ENCODE measurements at places on chromosomes 6 and 20.

- DNase-seq = no peak
Measured at GRCh38 chr20:50153153-50153499, 397 bp downstream of the PEDS1 start.

DNA sequence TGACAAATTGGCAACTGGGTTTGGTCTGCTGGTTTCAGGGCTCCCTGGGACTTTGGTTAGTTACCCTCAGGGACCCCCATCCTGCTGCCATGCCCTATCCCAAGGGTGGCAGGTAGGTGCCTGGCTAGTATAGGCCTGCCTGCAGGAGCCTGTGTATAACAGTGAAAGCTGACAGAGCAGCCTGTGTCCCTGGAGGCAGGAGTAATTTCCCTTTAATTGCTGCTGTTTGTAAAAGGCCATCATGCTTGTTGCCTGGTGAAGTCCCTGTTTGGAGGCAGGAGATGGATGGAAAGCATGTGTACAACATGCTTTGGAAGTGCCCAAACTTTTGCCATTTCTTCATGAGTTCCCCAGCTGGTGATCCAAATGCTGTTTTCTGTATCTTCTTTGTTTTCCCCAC lies 30.1 kb downstream of the CMTR1 start:
- no peak for DNase-seq

DNA sequence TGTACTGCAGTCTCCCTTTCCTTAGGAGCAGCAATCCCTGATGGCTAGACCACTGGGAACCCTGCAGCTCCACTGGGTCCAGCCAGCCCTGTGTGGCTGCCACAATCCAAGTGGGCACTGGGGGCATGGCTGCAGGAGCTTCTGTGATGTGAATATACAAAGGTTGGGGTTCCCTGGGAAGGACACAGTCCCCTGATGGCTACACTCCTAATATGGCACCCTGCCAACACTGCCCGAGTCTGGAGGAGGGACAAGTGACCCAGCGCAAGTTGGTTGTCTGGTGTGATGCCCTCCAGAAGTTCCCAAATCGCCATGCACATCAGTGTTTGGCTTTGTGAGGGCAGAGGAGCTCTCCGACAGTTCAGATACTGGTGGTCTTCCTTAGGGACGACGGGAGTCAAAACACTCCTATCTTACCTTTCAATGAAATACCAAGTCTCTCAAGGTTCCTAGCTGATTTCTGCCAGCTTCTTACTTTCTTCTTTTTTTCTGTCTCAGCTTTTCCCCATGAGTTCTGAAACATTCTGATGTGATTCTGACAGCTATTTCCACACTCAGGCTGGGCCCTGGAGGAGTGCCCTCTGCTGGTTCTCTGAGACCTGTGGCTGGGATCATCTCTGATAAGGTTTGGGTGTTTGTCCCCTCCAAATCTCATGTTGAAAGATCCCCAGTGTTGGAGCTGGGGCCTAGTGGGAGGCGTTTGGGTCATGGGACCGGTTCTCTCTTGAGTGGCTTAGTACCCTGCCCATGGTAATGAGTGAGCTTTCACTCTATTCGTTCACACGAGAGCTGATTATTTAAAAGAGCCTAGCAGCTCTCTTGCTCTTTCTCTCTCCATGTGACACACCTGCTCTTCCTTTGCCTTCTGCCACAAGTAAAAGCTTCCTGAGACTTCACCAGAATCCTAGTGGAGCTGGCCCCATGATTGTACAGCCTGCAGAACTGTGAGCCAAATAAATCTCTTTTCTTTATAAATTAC lies 15.5 kb upstream of the ZFP57 start:
- no peak for DNase-seq

DNA sequence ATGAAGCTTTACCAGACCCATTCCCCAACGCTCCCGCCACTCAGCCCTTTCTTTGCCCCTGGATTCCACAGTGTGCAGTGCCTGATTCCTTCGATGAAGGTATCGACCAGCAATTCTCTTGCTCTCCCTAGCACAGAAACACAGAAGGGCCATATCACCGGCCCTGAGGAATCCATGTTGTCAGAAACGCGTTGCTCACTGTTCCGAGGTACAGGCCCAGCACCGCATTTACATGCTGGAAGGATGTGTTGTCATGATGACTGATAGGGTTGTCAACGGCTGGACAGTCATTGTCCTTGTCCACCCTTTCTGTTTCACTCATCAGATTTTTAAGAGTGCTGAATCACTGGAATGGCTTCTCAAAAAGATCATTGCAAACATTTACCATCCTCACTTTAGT lies 57.2 kb upstream of the GPR6 start:
- DNase-seq = no peak

DNA sequence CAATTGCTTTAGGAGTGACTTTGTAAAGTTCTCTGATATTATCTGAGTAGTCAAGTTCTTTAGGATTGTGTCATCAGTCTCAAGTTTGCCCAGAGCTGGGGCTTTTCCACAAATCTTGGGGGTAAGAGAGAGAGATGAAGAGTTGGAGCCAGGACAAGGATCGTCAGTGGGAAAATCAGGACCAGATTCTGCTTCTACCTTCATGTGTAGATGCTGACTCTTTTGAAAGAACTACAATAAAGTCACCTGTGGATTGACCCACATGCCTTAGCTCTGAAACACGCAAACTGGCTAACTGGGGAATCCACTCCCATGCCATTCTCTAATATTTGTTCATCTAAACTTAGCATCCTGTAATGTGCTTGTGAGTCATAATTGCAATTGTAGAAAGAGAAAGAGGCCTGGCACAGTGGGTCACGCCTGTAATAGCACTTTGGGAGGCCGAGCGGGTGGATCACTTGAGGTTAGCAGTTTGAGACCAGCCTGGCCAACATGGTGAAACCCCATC lies 15.6 kb upstream of the BICRAL start:
- DNase-seq = no peak

DNA sequence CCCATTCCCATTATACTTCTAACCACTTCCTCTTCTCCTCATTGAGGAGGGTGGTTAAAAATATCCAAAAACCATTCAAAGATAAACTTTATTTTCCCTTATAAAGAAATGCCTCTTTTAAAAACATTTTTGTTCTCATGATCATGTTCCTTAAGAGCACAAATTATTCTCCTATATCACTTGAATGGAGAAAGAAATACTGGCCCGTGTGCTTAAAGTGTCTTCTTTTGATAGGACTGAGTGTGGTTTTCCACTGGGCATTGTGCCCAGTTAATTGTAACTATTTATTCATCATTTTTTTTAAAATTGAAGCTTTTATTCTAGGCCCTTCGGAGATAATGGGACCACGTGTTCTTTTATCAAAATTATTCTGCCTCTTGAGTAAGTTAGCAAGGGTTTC lies 871.5 kb downstream of the QKI start:
- no peak for DNase-seq

DNA sequence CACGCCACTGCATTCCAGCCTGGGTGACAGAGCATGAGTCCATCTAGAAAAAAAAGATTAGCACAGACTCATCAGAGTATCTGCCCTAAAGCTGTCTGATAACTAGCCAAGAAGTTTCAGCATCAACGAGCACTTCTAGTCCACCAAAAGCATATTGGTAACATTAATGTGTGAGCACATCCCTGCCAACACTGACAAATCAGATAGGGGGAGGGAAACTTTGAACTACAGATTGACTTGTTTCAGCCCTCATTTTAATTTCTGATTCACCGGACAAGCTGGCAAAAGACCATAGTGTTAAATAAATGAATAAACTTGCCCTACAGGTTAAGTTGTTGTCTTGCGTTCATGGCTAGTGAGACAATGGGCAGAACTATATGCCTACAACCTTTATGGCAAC lies 7.7 kb upstream of the SEC63 start:
- no peak for DNase-seq

DNA sequence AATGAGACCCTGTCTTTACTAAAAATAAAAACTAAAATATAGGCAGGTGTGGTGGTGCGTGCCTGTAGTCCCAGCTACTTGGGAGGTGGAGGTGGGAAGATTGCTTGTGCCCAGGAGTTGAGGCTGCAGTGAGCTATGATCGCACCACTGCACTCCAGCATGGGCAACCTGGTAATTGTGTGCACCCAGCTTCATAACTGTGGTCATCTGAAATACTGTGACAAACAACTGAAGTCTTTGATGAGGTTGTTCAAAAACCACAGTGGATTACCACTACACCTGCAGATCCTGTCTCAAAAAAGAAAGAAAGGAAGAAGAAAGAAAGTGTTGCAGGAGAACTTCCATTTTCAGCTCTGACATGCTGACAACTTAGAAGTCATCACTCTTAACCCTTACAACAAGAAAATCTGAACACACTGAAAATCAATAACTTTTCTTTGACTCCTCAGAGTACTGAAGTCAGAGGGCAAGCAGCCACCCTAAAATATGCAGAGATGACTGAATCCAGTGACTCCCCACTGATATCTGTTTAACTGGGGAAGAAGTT lies 13.8 kb upstream of the ZBP1 start:
- DNase-seq = peak; percentile 51

GRCh38 chr20:44196271-44196670 lies 9.3 kb upstream of the JPH2 start:
- no peak for DNase-seq

DNA sequence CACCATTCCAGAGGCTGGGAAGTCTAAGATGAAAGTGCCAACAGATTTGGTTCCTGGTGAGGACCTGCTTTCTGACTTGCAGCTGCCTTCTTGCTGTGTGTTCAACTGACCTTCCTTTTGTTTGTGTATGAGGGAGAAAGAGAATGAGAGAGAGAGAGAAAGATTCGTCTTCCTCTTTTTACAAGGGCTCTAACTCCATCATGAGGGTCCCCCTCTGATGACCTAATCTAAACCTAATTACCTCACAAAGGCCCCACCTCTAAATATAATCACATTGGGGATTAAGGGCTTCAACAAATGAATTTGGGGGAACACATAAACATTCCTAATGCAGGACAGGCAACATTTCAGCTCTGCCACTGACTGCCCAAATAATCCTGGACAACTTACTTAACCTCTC lies 130.7 kb downstream of the PLCB1 start:
- DNase-seq = no peak

DNA sequence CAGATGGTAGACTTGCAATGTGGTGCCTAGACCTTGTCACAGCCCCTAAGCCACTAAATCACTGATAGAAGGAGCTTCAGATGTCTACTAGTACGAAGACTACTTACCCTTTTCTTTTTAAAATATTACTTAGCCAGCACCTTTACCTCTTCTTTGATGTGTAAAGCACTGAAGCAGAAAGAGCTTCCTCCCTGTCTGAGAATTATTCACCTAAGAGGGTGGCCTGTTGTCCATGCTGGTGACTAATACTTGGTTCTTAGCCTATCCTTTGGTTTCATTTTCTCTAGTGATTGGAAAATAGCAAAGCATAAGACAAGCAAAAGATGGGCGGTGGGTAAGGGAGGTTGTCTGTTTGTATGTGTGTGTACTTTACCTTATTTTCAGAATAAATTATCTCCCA lies 794.6 kb downstream of the TFAP2A start:
- DNase-seq = no peak

DNA sequence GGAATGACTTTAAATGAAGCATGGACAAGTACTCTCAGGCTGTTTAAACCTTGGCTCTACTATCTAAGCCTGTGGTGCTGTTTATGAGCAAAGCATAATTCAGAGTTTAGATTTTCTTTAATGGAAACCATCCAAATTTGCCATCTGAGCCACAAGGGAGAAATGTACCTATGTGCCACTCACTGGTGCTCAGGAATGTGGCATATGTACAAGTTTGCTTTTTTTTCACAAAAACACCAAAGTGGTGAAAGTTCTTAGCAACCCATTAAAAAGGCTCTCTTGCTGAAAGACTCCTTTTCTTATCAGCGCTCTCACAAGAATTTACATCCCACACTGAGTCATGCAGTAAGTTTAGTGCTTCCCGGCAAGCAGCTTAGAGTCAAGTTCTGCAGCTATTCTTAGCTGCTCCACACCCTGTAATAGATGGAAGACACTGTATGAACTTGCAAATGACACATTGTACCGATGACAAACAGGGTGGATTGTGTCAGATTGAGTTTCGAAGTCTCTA lies 57.3 kb upstream of the MLIP start:
- no peak for DNase-seq

DNA sequence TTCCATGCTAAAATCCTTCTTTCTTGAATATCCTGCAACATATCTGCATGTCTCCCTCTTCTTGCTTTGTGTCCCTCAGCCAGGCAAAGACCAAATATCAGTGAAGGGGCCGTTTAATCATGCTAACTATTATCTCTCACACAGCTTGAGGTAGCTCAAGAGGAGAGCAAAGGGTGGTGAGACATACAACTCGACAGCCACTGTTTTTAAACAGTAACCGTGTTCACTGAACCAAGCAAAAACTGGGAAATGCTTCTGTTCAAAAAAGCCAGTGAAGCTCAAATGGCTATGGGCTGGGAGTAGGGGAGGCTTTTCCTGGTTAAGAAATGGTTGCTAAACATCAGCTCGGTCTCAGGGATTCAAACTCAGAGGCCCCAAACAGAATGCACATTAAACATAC lies 83.4 kb downstream of the MAP7 start:
- DNase-seq = no peak

DNA sequence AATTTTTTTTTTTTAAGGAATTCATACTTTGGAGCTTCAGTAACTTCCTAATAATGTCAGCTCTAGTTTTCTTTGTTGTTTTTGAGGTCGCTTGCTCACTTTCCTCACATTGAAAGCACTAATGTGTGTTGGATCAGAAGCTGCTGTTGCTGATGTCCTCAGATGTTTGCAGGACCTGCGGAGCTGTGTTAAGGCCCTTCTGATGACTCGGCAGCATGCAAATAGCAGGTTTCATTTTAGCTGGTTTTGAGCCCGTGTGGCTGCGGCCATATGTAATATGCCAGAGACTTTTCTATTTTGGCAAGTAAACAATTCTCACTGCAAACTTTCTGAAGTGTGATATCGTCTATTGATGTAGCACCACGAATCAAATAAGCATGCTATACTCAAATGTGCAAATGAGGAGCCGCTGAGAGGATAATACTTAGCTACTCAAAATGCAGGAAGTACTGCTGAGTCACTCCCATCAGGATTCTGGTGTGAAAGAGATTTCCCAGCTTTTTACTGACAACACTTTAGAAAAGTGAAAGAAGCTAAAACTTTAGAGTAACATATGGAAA lies 187.8 kb downstream of the SASH1 start:
- no peak for DNase-seq

DNA sequence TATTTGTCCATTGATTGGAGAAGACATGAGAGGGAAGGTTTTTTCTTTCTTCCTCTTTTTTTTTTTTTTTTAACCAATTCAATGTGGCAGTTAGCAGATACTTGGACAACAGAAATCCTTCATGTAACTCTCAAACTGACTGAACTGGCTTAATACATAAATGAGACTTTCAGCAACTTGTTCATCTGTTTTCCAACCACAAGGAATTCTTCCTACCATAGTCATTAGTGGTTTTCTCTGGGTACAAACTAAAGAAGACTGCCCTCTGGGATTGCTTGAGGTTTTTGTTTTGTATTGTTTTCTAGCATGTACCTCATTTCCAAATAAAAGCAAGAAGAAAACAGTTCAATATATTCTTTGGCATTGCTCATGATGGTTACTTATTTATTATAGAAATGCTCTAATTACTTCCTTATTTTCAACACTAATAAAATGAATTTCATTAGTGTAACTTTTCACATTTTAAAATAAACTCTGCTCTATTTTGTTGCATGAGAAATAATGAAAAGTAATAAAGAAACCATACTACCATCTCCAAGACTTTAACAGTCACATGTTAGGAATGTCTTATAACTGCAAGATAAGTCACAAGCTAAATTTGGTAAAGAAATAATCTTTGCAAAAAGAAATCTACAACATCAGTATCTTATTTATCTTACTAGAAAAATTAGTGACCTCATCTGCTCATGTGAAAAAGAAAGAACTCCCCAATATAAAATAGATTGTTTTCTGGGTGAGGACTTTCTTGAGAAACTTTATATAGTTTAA lies 52.0 kb downstream of the ME1 start:
- DNase-seq = no peak

GRCh38 chr6:52749556-52750152 lies 13.6 kb downstream of the GSTA2 start:
- DNase-seq = no peak

GRCh38 chr6:19713411-19713810 lies 123.8 kb upstream of the ID4 start:
- no peak for DNase-seq
